ENCODE measurements at places on chromosomes 16 and 17. TPM values are rescaled to one million over a fixed set of nuclear protein-coding genes. Genes with fewer than 3 reads are reported as not detected.
A peak's percentile ranks its signal among the peaks of the same experiment; 100 is the strongest.

DNA sequence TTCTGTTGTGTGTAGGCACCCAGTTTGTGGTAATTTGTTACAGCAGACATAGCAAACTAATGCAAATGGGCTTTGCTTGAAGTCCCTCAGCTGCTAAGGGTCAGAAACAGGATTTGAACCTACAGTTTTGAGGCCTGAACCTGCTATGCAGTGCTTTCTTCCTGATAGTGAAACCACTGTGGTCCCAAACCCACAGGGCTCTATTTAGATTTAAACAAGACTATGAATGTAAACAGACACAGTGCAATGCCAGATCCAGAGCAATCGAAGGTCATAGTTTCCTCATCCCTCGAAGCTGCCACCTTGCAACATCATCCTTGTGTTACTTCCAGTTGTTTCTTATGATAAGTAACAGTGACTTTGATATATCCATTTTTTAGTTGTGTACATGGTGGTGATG, 630.2 kb downstream of the WWOX start:
- DNase-seq, result no peak

Gene NPIPA2
- total RNA-seq, result 4.2 TPM

Gene CCL14
- 47.7 TPM for total RNA-seq

Gene OTOP2
- total RNA-seq, result not detected

GRCh38 chr16:89972244-89973234, 24.0 kb downstream of the DEF8 start:
- peak; percentile 93 for DNase-seq

DNA sequence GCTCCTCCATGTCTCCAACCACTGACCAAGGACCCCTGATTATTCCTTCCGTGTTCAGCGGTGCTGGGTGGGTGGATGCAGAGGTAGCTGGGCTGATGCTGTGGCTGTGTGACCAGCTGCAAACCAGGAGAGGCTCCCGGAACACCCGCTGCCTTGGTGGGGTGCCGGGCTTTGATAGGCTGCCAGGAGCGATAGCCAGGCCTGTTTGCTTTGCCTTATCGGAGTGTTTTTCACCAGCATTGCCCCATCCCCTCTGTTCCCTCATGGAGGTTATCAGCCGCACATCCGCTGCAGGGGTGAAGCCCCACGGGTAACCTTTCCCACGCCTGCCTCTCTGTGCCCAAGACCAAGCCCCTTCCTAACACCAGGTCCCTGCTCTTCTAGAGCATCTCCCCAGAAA, 354.3 kb downstream of the C16orf95 start:
- peak; percentile 54 for DNase-seq

Gene TXNDC11
- 30.4 TPM for total RNA-seq

Gene MYH13
- not detected for total RNA-seq

DNA sequence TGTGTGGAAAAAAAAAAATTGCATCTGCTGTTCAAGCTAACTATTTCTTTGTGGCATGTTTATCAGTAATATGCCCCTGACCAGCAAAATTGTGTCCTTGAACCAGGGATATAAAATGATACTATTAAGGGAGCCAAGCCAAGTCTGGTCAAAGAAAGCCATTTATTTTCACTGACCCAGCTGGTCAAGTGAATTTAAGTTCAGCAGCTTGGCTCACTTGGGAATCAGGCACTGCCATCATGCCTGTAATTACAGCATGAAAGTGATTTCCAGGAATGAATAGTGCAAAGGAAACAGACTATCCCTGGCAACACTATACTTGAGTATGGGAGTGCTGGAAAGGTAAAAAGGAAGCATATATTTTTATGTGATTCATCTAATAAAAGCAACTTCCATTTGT, 934.6 kb upstream of the CDH8 start:
- no peak for DNase-seq
